Astrocyte of the hippocampus (primary cell): ENCODE measurements at places on chromosomes 12 and 14.

- no peak for DNase-seq
Observed at GRCh38 chr12:21888276-21888863, 52.9 kb downstream of the ABCC9 start.

DNA sequence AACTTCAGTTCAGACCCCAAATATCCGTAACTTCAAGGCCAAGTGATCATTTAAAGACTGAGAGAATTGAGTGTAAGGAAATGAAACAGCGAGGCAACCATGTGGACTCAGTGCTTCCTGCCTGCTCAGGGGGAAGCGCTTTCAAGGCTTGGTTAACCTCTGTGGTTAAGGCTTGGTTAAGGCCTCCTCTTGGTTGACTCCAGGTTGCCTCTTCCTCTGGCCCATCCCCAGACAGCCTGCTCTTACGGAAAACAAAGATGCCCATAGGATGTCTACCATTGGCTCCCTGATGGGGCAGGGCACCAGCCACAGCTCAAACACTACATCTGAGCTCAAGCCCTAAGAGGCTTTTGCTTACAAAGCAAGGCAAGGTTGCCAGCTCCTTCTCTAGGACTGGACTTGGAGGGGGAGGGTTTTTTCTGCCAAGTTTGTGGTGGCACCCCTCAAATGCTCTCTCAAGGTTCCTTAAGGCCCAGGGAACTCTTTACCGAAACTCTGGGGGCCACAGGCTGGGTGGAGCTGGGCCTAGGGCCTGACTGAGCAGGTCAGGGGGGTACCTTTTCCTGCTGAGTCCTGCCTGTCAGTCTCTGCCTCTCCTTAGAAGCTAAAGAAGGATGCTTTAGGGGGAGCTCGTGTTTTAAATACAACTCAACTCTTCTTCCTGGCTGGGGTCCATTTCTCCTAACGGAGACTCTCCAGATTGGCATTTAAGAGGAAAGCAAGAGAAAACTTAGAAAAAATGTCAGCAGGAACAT, 13.7 kb downstream of the COL2A1 start:
- no peak for DNase-seq

DNA sequence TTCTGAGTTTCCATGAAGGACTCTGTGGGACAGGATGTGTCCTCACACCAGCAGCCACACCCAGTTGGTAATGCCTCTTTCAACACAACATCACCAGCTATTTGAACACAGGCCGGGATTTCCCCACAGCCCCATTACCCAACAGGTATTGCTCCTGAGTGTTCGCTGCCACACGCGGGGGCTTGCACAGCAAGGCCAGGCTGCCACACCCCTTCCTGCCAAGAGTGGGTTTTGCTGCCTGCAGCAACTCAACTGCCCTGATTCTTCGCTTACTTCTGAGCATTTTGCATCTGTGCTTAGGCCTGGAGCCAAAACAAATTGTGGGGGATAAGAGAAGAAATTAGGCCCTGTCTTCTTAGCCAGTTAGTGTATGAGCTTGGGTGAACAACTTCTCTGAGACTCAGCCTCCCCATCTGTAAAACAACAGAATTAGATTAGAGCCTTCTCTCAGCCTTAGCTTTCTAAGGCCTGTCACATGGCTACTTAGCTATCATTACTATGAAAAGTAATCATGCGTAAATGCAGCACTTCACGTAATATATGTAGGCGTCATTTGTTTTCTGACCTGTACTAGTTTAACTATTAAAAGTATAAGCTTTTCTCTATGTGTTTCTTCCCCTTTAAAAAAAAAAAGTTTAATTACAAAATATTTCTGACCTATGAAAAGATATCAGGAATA, 20.0 kb downstream of the CKAP4 start:
- DNase-seq = no peak

GRCh38 chr12:49553512-49554088, 14.3 kb downstream of the MCRS1 start:
- DNase-seq = peak; percentile 40

GRCh38 chr12:121138284-121138683, 5.6 kb downstream of the P2RX7 start:
- DNase-seq = no peak

DNA sequence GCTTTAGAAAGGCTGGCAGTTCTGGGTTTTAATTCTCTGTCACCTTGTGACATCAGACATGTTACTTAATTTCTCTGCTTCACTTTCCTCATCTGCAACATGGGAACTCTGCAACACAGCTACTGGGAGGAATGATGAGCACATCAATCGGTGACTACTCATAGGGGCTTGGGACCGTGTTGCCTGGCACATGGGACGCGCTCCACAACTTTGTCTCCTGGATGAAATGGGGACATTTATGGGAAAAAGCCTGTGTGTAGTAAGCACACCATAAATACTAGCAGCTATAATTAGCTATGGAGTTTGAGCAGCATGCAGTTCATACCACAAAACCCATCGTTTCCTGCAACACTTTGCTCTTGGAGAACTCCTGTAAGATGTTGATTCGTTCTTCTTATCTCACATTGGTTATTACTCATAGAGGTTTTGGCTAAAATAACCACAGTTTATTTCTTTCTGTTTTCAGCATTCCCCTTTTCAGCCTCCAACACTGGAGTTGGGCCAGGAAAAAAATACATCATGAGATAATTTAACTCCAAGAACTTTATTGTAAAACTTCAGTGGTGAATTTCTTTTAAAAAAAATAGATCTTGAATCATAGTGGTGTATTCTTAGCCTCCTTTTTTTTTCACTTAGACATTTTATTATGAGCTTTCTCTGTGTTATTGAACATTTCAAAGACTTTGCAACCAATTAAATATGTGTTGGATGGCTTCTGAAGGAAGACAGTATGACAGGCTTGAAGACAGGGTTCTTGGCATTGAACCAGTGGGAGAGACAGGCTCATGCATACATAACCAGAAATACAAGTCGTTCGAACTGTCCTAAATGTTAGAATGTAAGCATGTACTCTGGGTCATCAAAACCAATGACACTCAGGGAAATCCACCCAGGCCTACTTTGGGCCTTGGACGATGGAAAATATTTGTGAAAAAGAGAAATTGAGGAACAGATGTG, 72.7 kb downstream of the RIN3 start:
- DNase-seq = peak; percentile 93

DNA sequence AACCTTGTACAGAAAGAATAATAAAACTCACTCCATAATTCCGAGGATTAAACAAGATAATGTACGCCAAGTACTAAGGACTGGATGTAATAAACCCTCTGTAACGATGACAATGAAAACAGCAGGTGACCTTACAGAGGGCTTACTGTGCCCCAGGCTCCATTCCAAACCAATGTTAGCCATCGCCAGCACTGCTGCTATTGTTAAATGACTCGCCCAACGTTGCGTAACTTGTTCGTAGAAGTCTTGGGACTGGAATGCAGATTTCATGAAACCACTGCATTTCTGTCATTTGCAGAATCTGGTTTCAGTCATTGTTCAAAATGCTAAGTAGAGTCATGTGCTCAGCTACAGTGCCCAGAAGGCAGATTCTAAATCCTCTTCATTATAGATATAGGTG, 728 bp upstream of the STON2 start:
- DNase-seq = peak; percentile 97

DNA sequence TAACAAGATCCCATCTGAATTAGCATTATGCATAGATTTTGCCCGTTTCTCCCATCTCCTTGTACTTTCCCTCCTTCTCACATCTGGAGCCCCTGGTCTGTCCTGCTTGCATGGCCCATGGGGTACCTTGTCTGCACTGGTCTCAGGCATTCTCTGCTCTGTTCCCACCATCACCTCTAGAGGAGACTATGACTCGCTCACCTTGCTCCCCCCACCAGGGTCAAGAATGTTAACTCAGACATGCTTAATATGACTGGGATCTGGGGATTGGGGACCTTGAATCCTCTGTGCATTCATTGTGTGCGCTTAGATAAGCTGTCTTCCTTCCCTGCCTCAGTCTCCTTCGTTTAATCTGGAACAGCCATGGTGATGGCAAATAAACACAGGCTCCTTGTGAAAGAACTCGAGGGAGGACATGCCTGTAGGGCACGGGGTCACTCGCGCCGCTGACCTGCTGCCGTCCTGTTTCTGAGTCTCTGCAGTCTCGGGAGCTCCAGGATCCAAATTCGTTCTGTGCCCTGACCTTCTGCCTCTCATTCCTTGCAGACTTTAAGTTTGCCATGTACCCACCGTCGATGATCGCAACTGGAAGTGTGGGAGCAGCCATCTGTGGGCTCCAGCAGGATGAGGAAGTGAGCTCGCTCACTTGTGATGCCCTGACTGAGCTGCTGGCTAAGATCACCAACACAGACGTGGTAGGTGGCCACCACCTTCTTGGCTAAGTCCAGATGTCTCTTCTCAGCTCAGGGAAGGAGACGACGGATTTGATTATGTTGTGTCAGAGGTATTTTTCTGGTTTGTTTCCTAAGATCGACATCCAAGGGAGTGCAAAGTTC, 15.0 kb downstream of the CCND2 start:
- DNase-seq = no peak

DNA sequence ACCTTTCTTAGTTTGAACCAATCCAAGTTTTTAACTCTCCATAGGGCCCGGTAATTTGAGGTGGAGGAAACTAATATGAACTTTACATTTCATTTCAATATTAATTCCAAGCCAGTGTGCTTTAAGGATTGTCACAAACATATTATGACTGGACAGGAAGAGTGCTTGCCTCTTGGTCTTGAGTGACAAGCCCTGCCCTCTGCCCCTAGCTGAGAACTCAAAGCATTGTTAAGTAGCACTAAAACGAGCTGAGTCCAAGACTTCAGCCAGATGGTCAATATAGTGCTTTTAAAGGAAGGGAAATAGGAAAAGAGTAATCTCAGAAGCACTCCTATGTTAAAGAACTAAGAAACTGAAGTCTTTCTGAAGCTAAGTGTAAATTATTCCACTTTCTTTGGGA, 17.1 kb downstream of the TRMT5 start:
- DNase-seq = no peak

GRCh38 chr12:93358058-93358457, 19.7 kb upstream of the NUDT4 start:
- no peak for DNase-seq

GRCh38 chr14:81751198-81751597, 217.5 kb upstream of the SEL1L start:
- no peak for DNase-seq

DNA sequence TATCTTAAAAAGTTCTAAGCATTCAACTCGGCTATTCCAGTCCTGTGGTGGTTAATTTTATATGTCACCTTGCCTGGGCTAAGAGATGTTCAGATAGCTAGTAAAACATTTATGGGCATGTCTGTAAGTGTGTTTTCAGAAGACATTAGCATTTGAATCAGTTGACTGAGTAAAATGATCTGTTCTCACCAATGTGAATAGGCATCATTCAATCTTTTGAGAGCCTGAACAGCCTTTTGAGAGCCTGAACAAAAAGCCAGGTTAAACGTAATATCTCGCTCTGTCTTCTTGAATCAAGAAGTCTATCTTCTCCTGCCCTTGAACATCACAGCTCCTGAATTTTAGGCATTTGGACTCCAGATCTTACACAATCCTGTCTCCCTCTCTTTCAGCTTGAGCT, 1266.1 kb downstream of the LRFN5 start:
- DNase-seq = no peak

DNA sequence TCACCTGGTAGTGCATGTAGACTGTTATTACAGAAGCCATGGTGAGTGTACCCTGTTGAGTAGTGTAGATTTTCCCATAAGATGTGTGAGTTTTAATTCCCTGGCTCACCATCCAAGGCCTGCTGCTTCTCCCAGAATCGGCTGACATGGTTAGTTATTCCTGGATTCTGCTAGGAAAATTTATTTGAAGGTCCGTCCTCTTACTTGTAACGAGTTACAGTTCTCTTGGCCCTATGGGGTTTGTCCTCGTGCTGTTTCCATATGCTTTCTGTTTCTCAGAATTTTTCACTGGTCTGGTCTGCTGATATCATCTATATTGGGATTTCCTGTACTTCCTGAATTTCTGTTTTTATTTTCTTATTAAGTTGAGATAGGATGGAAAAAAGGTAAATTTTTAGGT, 423.3 kb upstream of the RGS6 start:
- DNase-seq = no peak

- DNase-seq = peak; percentile 72
Observed at GRCh38 chr14:22448035-22448904, 140.8 kb downstream of the DAD1 start.

DNA sequence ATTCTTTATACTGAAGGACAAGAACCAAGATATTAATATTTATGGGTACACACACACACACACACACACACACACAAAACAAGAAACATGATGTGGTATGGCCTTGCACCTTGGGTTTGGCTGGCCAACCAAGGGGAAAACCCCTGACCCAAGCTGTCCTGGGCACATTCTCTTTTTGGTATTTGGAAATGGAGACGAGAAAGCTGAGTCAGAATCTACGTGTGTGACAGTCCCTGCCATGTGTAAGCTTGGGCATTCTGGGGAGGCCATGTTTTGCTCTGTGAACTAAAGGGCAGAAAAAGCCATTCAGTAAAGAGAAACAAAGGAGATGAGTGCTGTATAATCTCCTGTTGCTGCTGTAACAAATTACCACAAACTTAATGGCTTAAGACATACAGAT, 35.6 kb downstream of the PTGER2 start:
- DNase-seq = no peak

DNA sequence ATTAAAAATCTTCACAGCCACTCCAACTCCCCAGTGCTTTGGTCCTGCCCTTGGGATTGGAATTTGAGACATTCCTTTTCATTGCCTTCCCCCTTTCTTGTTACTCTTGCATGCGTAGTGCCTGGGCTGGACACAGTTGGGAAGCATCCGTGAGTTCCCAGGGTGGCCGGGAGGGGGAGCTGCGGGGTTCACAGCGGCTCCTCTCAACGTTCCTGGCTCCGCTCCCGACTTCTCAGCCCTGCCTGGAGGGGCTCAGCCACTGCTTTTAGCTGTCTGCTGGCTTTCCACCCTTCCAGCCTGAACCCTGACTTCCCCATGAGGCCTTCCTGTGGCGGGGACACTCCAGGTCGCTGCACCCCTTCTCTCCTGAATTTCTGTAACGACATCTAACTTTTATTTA, 3.2 kb downstream of the TEX52 start:
- peak; percentile 94 for DNase-seq

DNA sequence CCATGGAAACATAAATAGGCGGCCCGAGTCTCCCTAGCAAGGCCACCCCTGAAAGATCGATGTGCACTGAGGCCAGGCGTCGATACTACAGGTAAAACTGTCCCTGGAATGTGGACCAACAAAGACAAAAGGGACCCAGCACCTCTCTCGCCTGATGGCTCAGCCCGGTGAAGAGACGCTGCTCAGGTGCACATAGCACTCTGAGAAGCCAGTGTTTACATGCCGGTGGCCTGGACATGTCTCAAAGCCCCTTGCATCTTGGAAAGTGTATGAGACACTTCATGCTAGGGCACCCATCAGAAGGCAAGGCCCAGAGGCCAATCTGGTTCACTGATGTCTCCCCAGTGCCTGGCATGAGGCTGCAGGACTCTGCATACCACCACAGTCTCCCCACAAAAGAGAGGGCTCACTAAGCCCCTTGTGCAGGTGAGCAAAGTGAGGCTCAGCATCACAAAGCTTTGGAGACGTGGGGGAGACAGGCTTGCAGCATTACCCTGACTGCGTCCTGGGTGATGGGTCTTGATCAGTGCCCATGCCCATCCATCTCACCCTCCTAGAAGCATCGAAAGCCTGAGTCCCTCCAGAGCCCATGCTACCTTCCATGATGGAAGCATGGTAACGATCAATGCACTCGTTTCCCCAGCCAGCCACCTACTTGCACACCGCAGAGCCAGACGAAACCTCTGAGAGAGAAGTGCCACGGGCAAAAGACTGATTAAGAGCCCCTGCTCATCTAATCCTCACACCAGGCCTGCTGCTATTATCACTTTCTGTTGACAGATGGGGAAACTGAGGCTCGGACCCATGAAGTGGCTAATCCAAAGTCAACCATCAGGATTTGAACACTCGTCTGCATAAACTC, 16.1 kb downstream of the BCL11B start:
- no peak for DNase-seq
